ENCODE measurements at places on chromosomes 3 and 15.

DNA sequence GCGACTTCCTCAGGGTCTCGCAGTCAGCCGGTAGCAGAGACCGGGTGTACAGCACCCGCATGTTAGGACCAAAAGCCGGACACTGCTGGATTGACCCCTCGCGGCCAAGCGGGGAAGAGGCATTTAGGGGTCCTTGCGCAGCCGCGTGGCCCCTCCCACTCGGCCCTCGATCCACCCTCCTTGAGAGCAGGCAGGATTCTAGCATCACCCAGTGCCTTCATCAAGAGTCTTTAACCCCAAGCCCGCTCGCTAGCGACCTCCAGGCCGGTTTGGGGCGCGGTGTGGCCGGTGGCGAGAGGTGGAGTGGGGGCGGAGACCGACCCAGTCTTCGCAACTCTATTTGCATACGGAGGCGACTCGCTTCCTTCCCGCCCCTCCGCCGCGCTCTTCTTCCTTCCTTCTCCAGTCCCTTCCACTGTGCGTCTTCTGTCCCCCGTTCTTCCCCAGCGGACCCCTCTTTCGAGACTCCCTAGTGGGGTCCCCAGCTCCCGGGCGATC is at the start of gene ST6GAL1:
TSS of gene ST6GAL1 (plus strand) at position 384 of the 498 bp plus-strand sequence. CDS start 112,178 bp downstream, outside the sequence.
- DNase-seq: peak; percentile 61

GRCh38 chr3:186315581-186316354 is 46.3 kb downstream of the DGKG start:
- no peak for DNase-seq

- DNase-seq: no peak
Measured at GRCh38 chr3:59809016-59809415, 759.2 kb upstream of the CFAP20DC start.

- no peak for DNase-seq
Measured at GRCh38 chr3:16294844-16295243, 29.8 kb downstream of the OXNAD1 start.

DNA sequence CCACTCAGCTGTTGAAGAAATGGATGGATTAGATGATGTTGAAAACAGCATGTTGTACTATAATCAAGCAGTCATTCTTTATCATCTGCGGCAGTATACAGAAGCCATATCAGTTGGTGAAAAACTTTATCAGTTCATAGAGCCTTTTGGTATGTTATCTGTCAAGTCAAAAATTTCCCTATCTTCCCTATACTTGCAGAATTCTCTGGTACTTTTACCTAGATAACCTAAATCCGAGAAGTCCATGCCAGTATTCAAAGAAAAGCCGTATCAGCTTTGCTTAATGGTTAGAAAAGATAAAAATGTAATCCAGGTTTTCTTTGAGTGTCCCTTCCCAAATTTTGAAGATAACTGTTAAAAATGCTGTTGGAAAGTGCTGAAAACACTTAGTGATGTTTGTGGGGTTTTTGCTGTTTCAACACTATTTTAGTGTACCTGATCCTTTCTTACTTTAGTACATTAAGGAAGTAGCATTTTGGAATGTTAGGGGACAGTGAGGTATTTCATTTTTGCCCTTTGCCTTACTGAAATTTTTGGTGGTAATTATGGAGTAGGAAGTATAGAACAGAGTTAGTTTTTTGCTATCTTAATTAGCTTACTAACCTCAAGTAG is 23.8 kb downstream of the CNOT10 start:
- DNase-seq: no peak

DNA sequence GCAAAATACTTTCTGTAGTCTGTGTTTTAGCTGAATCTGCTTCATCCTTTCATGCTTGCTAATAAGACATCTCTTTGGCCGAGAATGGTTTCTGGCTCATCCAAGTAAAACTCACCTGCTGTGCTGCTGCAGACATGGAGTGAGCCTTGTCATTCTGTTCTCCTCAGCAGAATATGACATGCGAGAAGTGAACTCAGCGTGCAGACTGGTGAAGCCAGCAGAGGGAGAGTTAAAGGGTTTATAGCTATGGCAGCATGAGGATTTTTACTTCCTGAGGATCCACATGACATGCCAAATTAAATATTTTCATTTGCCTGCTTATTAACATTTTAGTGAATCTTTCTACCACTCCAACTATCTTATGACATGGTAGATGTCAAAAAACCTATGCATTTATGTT is 658.4 kb upstream of the NECTIN3 start:
- DNase-seq: no peak

DNA sequence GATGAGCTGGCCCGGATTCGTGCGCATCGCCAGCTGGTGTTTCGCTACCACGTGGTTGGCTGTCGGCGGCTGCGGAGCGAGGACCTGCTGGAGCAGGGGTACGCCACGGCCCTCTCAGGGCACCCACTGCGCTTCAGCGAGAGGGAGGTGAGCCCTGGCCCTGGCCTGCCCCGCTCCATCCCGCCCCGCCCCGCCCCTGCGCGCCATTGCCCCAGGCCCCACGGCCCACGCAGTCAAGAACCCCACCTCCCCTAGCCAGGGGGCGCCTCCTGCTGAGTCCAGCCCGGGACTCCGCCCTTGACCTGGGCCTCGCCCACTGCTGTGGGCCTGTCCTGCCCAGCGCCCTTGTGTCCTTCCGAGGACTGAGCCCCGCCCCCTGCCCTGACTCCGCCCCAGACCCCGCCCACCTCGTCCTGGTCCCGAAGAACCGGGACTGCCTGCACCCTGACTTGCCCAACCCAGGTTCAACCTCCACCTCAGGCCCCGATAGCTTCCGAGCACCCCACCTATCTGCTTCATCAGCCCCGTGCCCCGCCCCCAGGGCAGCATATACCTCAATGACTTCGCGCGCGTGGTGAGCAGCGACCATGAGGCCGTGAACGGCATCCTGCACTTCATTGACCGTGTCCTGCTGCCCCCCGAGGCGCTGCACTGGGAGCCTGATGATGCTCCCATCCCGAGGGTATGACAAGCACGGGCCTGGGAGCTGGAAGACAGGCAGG is 14.8 kb downstream of the NT5DC2 start:
- DNase-seq: no peak

DNA sequence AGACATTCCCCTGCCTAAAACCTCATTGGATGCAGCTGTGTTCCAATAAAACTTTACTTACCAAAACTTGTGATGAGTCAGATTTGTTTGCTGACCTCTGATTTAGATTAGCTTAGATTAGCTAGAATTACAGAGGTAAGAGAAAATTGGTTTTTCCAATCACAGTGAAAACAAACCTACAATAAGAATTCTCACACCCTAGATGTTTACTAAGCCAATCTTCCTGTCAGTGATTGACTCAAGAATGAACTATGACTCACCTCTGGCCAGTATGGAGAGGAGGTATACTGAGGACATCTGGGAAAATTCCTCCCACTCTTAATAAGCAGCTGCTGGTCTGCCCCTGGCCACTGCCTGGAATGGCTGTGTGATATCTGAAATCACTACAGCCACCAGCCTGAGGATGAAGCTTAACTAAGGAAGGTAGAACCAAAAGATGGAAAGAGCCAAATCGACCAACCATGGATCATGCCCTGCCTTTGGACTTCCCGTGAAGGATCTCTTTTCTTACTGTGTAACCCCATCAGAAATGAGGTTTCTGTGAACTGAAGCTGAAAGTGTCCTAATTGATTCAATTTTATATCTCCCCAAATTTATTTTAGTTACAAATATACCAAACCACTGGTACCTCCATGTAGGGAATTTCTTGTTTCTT is 19.0 kb upstream of the GHSR start:
- no peak for DNase-seq

Data from activated T-cell treated with anti-CD3 and anti-CD28 coated beads, Interleukin-2, amount 50 U/mL, for 4 hours (primary cell).